NCI-H187 treated with DMSO at 0.1 percent for 48 hours (cell line): ENCODE measurements at places on chromosomes 7 and 10.

DNA sequence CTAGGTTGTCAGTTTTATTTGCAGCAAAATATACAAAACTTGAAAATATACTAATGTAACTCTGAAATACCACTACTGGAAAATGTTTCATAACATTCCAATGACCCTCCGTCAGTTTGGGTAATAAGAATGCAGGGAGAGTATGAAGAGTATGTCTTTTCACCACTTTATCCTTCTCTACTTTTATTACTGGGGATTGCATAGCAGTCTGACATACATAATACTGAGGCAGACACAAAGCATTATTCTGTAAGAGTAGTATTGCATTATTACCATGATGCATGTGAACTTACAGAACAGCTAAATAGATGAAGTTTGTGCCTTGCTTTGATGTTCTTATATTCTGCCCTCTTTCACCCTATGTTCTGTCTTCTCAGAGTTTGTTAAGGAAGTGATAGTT lies 151.8 kb upstream of the TPK1 start:
- DNase-seq: no peak

DNA sequence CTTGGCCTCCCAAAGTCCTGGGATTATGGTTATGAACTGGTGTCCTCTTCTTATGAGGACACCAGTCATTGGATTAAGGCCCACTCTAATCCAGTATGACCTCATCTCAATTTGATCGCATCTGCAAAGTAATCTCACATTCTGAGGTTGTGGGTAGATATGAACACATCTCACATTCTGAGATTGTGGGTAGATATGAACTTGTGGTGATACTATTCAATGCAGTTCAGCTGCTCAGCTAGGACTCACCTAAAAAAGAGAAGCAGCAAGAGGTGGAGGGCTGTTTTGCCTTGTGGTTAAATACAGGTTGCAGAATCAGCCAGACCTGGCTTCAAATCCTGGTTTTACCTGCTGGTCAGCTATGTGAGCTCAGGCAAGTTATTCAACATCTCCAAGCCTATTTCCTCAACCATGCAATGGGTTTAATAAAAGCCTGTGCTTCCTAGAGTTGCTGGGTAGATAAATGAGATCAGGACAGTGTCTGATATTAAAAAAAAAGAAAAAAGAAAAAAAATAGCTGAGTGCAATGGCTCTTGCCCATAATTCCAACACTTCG lies 8.5 kb upstream of the BAG3 start:
- DNase-seq: no peak

GRCh38 chr10:28384557-28384956 lies 81.7 kb upstream of the MPP7 start:
- DNase-seq: no peak

GRCh38 chr7:142711746-142712616 lies 37.3 kb upstream of the PRSS1 start:
- DNase-seq: no peak

DNA sequence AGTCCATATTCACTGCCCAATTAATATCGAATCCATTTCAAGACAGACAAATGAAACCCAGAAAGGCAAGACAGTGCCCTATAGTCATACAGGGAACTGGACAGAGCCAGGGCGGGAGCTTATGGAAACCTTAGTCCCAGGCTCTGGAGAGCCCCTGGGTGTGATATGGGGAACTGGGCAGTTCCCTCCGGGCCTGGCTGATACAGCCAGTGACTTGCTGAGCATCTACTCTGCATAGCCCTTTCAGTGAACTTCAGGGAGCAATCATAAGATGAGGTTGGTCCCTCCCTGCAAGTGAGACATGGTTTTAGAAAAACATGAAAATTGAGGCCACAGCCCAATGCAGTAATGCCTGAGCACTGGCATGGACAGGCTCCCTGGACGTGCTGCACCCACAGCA lies 241.9 kb downstream of the GRID1 start:
- no peak for DNase-seq

- DNase-seq: no peak
These were observed 44.6 kb upstream of the C1QL3 start for GRCh38 chr10:16566202-16566805.

GRCh38 chr10:7908541-7909210 lies 90.4 kb downstream of the TAF3 start:
- no peak for DNase-seq

- DNase-seq: no peak
These were observed 91.0 kb downstream of the BTAF1 start for GRCh38 chr10:92014620-92015019.

- no peak for DNase-seq
These were observed 136.8 kb upstream of the CDCA7L start for GRCh38 chr7:22082553-22082885.

DNA sequence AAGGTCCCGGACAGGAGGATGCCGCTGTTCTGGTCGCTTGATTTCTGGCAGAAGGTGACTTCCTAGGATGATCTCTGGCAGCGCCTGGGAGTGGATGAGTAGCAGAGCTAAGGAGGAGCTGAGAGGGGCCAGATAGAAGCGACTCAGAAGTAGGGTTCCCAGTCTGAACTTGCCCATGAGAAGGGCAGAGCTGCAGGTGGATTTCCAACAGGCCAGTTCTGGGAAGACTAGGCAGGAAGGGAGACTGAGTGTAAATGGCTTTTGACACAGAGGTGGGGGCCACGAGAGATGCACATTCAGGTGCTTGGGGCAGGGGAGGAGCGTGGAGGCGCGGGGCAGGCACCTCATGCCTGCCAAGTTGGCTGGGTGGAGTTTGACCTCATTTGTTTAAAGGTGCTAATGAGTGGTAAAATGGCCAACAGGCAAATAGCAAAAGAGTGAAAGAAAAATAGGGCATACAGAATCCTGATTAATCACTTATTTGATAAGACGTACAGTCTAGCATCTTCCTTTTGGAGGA lies 58.8 kb downstream of the SHH start:
- DNase-seq: no peak

GRCh38 chr7:22194658-22195273 lies 162.2 kb downstream of the RAPGEF5 start:
- DNase-seq: no peak
